ENCODE measurements at places on chromosomes 4 and X.

- DNase-seq = no peak
Observed at GRCh38 chr4:39978904-39979303, 1.2 kb upstream of the PDS5A start.

DNA sequence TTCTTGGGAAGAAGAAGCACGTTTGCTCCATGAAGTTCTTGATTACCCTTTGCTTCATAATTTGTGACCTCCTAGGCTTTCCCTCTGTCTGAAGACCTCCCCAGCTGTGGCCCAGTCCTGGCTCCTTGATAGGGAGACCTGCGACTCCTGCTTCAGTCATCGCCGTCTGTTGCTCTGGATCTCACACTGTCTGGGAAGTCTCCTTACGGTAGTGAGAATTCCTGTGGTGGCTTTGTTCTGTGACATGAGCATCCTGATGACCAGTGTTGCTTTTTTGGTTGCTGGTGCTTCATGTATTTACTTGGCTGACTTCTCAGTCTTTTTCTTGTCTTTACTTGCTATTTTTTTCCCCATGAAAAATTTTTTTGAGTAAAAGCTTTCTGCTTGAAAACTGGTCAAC, 44.2 kb downstream of the JADE1 start:
- no peak for DNase-seq

- DNase-seq = no peak
Observed at GRCh38 chr4:111666826-111667360, 478.4 kb upstream of the FAM241A start.

DNA sequence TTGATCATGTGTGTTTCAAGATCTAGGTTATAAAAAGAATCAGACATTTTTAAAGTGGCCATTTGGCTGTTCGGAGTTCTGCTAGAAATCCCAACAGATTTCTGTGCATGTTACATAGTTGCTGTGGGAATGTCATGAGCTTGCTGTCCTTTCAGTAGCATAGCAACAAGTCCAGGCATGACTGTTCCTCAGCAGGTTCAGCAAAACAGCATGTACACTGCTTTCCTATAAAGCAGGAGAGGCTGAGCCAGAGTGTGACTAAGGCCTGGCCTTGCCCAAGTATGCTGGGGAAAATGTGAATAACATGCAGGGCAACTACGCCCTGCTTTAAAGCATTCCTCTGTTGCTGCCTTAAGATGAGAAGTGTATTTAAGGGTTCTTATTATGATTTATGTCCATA, 217.1 kb upstream of the SMIM31 start:
- no peak for DNase-seq

- no peak for DNase-seq
Observed at GRCh38 chr4:14178421-14178820, 550.9 kb upstream of the BOD1L1 start.

- no peak for DNase-seq
Observed at GRCh38 chr4:181597766-181598165, 645.4 kb upstream of the TENM3 start.

DNA sequence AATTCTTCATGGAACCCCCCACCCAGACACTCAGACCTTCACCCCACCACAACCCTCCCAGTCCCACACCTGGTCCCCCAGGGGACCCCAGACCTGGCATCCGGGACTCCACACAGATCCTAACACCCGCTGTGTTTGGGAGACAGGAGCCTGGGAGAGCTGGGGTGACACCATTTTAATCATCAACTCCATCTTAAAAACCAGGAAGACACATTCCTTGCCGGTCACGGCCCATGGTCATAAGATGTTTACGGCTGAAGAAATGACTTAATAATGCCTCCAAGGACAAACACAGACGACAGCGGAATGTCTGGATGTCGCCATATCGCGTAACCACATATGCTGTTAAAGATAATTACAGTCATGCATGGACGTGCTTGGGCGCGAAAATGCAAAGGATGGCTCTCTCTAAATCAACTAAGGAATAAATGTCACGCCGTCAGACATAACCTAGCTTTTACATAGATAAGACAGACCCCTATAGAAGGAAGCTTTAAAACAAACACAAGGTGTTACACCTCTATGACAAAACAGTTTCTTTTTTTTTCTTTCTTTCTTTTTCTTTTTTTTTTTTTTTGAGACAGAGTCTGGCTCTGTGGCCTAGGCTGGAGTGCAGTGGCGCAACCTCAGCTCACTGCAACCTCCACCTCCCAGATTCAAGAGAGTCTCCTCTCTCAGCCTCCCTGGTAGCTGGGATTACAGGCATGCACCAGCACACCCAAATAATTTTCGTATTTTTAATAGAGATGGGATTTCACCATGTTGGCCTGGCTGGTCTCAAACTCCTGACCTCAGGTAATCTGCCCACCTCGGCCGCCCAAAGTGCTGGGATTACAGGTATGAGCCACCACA, 2.1 kb upstream of the DHRSX start:
- no peak for DNase-seq

DNA sequence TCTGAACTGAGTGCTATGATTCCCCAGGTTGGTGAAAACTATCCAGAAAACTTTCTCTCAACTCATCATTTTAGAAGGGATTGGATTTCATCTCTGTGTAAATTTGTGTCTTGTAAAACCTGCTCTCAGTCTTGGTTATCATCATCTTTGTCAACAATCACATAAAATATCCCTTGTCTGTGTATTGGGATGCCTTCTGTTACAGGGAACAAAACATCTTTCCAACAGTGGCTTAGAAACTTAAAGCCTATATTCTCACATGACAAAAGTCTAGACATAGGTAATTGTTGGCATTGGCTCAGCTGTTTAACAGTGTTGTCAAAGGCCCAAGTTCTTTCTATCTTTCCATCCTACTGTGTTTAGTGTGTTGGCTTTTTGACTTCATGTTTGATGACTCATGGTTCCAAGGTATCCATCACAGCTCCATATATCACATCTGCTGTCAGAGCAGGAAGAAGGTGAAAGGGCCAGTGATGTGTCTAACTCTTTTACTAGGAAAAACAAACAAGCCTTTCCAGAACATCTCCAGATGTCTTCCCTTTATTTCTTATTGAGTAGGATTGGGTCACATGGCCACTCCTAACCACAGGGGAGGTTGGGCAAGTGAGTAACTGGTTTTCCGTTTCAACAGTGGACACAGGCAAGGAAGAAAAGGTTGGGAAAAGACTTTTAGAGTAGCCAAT, 65.0 kb downstream of the PHEX start:
- no peak for DNase-seq

GRCh38 chr4:163200727-163201349, 34.1 kb upstream of the NAF1 start:
- DNase-seq = no peak

DNA sequence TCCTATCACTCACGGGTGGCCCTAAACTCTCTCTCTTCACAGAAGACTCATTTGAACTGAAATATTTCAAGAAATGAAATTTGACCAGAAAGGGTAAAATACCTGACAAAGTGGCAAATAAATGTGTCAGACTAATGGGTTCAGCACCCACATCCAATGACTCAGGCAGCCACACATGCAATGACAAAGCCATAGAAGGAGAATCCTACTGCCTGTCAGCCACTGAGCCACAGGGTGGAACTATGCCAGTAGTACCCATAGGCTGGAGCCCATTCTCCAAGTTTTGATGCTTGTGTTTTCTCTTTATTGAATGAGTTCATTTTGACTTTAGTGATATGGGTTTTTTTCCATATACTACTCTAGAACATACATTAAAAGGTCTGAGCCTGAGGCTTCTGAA, 179.0 kb downstream of the BEND2 start:
- no peak for DNase-seq

DNA sequence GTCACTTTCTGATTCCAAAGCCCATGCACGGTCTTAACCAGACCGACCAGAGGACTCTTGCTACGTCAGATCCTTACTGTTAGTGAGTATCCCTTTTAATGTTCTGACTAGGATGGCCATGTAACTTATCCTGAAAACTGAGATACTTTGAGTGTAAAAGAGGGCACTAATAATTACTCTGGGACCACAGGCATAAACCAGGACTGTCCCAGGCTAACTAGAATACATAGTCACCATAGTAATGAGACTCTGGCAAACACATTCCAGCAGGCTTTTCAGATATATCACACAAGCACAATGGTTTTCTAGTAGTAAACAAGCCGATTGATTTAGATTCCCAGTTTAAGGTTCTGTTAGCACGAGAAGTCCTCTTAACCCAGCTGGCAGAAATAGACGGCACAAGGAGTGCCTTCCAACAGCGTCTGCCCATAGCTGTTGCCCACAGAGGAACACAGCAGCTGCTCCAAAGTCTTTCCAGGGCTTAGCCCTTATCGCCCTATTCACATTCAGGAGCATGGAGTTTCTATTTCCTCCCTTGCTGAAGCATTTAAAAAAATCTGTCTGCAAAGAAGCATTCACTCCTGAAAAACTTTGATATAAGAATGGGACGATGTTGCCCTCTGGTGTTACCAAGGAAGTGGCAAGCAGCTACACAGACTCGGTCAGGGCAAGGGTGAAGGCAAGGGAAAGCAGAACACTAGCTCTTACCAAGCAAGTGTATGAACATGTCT, 92.4 kb downstream of the CXCL13 start:
- no peak for DNase-seq

DNA sequence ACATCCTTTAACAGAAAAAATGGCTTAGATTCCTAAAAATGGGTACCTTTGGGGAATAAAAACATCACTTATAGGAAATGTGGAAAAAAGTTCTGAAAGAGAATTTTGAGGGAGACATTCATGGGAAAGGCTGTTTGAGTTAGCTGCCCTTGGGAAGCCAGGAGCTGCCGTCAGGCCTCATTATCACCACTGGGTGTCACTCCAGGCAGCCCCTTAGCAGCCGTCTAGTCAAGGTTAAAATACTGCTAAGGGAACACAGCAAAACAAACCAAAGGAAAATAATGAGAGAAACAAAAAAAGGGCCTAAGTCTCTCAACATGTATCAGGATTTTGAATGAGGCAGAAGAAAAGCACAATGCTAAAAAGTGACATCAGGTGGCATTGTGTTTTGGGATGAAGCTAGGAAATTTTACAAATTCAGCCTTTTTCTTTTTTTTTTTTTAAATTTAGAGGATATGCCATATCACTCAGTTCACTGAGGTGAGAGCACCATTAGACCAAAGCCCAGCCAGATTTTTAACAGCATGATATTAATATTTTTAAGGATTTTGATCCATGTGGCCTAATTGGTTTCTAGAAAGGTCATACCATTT, 235.3 kb downstream of the GPAT3 start:
- DNase-seq = no peak

DNA sequence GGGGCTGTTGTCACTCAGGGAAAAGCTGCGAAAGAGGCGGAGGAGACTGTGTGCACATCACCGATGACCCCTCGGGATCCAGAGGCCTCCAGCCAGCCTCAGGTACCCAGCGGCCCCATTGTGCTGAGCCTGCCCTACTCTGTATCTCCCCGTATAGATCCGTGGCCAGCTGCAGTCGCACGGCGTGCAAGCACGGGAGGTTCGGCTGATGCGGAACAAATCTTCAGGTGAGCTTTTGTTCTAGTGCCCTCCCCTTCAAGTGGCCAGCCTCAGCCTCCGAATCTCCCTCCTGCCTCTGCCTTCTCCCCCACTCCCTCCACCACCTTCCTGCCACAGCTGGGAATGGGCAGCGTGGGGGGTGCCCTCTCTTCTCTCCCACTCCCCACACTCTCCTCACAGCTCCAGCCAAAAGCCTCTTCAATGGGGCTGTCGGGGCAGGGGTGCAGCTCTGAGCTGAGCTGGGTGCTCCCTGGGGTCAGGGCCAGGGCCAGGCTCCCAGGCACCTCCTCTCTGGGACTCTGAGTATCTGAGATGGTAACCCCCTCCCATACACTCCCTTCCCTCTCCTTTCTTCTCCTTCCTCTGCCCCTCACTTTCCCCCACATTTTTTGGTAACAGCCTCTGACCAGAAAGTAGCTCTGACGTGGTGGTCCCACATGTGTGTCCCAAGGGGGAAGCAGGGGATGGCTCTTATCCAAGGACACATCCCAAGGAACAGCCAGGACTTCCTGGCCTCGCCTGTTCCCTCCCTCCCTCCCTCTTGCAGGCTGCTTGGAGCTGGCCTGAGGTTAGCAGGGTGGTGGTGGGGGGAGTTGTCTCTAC, 20.4 kb upstream of the UBA1 start:
- no peak for DNase-seq

GRCh38 chr4:86250006-86250405, 109.8 kb downstream of the MAPK10 start:
- DNase-seq = no peak

DNA sequence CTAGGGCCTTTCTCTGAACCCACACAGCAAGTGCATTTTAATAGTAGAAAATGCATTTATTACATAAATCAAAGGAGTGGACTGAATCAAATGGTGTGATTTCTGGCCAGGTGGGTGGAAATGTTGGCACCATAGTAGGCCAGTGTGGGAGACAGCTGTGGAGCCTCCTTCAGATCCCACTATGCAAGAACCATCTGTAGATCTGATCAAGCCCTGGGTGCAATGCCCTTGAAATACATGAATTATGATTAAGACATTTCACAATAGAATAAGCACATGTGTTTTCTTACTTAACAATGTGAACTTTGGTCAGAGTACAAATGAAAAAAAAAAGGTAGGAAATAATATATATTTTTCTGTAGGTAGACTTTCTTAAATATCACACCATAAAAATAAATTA, 204.3 kb downstream of the PCDH7 start:
- no peak for DNase-seq

DNA sequence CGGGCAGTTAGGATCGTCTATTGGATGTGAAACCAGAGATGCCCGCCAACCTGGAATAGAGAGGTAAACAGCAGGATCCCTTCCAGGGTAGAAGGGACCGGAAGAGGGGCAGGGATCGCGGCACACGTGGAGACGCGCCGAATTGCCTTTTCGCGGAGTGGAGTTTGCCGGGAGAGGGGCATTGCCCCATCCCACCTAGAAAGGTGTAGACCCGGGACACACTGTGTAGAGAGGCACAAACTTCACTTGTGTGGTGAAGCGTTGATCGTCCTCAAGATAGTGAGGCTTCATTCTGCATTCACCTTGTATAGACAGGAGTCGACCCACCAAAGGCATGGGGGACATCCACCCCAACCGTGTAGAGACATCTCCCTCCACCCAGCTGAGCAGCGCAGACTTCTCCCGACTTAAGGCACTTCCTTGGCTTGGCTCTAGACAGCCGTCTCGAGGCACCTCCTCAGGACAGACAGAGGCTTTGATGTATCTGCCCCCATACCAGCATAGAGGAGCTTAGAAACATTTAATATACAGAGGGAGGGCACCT, 410 bp downstream of the GNL3L start:
- DNase-seq = no peak

- DNase-seq = no peak
Observed at GRCh38 chr4:94466371-94466770, 14.6 kb downstream of the PDLIM5 start.

- no peak for DNase-seq
Observed at GRCh38 chr4:6524436-6524835, 50.6 kb upstream of the MAN2B2 start.
